Stimulated activated CD4-positive, alpha-beta T cell treated with anti-CD3 and anti-CD28 coated beads, TNF-alpha, amount 100 ng/mL, for 4 hours (primary cell): ENCODE measurements at places on chromosomes 5 and 9.

DNA sequence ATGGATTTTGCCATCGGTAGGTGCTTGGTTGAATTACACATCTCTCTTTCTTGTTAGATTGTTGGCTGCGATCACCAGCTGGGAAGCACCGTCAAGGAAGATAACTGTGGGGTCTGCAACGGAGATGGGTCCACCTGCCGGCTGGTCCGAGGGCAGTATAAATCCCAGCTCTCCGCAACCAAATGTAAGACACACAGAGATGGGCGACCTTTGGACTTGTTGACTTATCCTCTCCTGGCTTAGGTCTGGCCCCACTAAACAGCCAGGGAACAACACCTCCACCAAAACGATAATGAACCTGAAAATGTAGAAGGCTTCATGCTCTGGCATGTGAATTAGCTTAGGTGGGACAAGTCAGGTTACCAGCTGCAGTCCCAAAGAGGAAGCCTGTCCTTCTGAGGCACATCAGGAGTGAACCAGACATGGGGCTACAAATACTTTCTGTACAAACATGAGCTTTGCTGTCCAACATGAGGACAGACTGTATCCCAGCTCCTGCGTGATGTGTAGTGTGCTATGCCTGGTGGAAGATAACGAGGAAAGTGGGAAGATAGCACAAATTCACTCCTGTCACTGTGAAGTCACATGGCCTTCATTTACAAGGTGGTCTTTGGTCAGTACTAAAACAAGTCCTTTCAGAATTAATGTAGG, 148.4 kb downstream of the ADAMTSL1 start:
- no peak for DNase-seq

DNA sequence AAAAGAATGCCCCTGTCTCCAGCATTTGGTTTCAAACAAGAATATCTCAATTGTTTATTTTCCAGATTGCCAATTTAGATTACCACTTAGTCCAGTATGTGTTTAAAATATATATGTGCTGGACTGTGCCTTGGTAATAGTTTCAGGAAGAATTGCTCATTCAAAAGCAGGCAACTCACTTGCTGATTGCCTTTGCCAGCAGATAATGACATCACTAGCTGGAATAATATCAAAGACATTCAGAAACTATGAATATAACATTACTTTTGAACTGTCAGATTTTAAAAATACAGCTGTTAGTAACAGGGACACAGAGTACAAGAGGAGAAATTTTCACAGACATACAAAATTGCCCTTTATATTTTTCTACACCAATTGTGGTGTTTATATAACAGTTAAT, 96.0 kb upstream of the ITGA2 start:
- DNase-seq = no peak

- DNase-seq = no peak
Measured at GRCh38 chr5:134606726-134607125, 25.9 kb downstream of the SAR1B start.

GRCh38 chr9:115035841-115036612, 81.9 kb downstream of the TNC start:
- no peak for DNase-seq

DNA sequence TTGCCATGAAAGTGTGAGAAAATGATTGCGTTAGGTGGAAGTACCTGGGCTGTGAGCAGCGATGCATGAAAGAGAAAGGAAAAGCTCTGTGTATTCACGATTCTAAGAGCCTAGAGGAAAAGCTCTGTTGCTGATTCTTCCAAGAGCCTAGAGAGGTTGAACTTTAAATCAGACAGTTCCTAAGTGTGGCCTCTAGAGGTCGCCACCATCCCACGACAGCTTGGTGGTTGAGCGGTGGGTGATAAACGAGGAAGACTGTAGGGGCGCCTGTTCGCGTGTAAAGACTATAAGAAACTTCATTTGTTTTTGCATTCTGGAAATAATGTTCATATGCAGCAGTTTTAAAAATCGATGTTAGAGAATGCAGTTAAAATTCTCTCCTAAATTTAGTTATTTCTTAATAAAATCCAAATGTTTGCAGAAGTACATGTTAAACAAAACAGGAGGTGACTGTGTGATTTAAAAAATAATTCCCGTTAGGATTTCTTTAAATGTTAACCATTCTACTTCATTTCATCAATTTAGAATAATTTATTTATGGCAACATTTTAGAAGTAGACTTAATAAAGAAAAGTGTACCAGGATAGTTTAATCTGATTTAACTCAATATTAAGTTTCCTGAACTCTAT, 107.7 kb downstream of the TENT4A start:
- DNase-seq = peak; percentile 18

DNA sequence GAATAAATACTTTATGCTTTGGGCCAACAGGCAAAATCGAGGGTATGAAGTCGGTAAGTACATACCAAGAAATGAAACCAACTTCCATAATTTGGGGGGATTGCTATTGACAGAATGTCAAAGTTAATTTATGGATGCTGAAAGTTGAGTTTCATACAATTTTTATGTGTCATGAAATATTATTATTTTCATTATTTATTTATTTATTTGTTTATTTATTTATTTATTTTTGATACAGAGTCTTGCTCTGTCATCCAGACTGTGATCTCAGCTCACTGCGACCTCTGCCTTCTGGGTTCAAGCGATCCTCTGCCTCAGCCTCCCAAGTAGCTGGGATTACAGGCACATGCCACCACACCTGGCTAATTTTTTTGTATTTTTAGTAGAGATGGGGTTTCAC, 4.5 kb upstream of the GMCL2 start:
- DNase-seq = no peak

- no peak for DNase-seq
Measured at GRCh38 chr9:36088020-36088419, 48.5 kb upstream of the GLIPR2 start.

GRCh38 chr9:126389992-126390391, 63.4 kb downstream of the MVB12B start:
- no peak for DNase-seq

DNA sequence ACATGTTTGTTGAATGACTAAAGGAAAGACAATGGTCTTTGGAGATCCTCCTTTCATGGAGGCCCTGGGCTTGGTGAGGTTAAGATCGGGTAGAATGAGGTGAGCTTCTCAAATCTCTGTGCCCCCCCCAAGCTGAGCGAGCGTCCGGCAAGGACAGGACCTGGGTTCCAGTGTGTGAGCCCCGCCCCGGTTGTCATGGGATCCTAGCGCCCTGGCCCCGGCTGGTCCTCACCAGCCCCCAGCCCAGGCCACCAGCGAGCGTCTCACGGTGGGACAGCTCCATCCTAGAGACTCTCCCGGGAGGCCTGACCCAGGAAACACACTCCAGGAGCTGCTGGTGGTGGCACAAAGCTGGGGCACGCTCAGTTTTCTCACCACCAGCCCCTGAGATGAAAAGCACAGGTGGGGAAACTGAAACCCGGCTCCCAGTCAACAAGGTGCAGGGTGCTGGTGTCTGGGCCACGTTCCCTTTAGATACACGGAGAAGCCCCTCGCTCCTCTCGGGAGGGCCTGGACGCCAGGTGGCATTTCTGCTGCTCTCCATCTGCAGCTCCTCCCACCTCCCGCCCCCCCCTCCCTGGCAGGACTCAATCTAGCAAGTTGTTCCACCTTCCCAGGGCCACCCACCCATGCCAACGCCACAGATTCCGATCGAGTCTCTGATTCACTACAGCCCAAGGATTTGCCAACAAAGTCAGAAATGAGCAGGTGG, 131.3 kb upstream of the PPP1R26 start:
- DNase-seq = no peak

- DNase-seq = no peak
Measured at GRCh38 chr5:132089363-132089762, 15.8 kb downstream of the CSF2 start.

DNA sequence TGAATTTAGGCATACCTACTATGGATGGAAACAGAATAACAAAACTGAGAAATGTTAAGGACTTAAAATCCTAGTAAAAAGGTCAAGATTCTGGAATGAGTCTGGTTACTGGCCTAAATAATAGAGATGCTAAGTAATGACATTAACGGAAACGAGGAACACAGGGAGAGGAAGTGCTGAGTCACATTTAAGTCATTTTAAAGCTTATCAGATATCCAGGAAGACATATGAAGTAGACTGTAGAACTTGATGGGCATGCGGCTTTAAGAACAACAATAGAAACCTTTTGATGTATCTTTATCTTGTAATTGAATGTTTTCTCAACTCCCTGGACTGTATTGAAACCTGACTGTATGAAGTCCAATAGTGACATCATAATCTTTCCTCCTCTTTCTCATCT, 1251.4 kb upstream of the CDH6 start:
- no peak for DNase-seq

GRCh38 chr5:112635276-112635675, 102.4 kb upstream of the APC start:
- no peak for DNase-seq

- DNase-seq = no peak
Measured at GRCh38 chr9:4678679-4679267, 596 bp upstream of the CDC37L1 start.

DNA sequence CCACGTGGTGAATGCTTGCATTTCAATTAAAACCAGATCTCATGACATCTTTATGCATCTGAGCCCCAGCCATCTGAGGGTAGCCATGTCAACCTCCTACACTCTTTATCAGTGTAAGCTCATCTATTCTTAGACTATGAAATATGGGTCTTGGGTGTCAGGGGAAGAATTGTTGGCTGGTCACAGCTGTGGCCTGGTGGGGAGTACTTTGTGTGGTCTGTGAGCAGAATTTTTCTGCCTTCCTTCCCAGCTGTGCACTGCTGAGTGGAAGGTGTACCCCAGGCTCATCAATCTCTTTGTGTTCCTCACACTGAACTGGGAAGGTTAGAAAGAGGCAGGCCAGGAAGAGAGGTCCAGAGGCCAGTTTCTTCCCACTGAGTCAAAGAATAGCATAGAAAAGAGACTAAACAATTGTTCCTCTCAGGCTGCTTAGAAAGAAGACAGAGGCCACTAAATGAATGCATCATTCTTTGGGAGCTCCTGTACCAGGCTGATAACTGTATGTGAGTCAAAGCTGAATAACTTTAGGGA, 202.7 kb upstream of the RGMB start:
- no peak for DNase-seq

- DNase-seq = no peak
Measured at GRCh38 chr5:154131817-154132216, 58.7 kb upstream of the GALNT10 start.

- DNase-seq = no peak
Measured at GRCh38 chr9:87578625-87579024, 81.0 kb downstream of the DAPK1 start.

DNA sequence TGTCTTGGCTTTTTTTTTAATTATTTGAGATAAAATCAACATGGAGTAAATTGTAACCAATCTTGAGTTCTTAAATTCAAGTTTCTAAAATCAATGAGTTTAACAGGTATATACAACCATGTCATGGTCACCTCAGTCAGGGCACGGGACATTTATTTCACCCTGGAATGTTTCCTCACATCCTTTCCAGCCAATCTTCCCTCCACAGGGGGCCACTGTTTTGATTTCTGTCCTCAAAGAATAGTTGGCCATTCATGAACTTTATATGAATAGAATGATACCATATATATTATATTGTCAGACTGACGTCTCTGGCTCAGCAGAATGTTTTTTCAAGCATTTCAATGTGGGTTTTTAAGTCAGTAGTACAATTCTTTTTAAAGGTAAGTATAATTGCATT, 806 bp downstream of the ZNF474 start:
- no peak for DNase-seq

GRCh38 chr5:171221916-171222315, 87.1 kb upstream of the TLX3 start:
- DNase-seq = no peak

DNA sequence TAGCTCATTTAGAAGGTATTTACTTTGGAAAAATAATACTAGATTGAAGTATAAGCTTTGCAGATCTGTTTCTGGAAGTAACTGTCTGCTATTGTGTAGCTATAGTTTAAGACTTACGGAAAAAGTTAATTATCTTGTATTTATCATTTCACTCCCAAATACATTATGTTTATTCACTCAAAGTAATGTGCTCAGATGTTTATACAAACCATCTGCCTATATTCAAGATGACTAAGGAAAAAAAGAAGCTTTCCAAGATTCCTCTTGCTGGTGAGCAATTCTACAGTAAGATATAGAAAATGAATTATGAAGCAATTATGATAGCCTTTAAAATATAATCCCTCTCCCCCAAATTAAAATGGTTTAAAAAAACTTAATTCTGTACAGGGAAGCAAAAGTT, 137.9 kb downstream of the KIAA0825 start:
- DNase-seq = no peak

GRCh38 chr9:86163503-86163902, 64.1 kb upstream of the GOLM1 start:
- DNase-seq = no peak

GRCh38 chr9:134432471-134432870, 106.2 kb downstream of the RXRA start:
- no peak for DNase-seq

- DNase-seq = no peak
Measured at GRCh38 chr5:97528941-97529340, 345.9 kb upstream of the RIOK2 start.

GRCh38 chr9:104080983-104081382, 13.1 kb upstream of the SMC2 start:
- DNase-seq = no peak
